ENCODE measurements at places on chromosomes 3 and 15. TPM values are rescaled to one million over a fixed set of nuclear protein-coding genes. Genes with fewer than 3 reads are reported as not detected.

- H3K4me1 ChIP-seq = peaks cover 29% of the 10 kb centered on the region
- H3K27ac ChIP-seq = peak overlapping the region; percentile 100
- H3K36me3 ChIP-seq = peaks cover 4% of the 10 kb centered on the region
- no peaks in the 10 kb centered on the region for H3K27me3 ChIP-seq
- peak overlapping the region; percentile 99 for H3K4me3 ChIP-seq
Observed at GRCh38 chr3:40310705-40311104, 1.2 kb downstream of the EIF1B start.

DNA sequence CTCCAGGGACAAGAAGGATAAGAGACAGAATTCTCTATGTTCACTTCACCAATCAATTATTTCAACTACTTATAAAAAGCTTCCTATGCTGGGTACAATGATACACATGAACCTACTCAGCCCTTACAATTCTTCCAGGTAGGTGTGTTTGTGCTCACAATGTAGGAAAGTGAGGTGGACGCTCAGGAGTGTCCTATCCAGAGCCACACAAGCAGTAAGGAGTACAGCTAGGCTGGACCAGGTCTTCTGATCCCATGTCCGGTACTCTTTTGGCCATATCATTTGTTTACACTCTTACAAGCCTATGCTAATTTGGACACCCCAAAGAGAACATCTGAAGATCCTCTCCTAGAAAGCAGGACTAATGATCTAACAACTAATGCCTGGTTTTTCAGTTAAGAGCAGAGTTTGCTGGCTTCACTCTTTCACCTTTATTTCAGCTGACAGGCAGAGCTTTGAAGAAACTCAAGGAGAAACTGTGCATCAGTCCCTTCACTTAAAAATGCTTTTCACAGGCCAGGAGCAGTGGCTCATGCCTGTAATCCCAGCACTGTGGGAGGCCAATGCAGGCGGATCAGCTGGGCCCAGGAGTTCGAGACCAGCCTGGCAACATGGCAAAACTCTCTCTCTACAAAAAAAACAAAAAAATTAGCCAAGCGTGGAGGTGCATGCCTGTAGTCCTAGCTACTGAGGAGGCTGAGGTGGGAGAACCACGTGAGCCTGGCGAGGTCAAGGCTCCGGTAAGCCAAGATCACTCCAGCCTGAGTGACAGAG, 27.5 kb downstream of the IGF2BP2 start:
- H3K27me3 ChIP-seq = peaks cover 18% of the 10 kb centered on the region
- peaks cover 14% of the 10 kb centered on the region for H3K4me1 ChIP-seq
- H3K27ac ChIP-seq = no peak overlapping the region
- DNase-seq = no peak

The WDR93 gene
- total RNA-seq = 0.19 TPM

GRCh38 chr3:37990527-37990926, at the start of gene VILL:
Gene VILL (plus strand): TSS chr3:37990786. CDS start chr3:37993673, 2,887 bp downstream.
- H3K36me3 ChIP-seq = no peaks in the 10 kb centered on the region
- peaks cover 29% of the 10 kb centered on the region for H3K4me1 ChIP-seq
- no peak within 1 kb of the TSS for H3K27ac ChIP-seq
- no peak within 1 kb of the TSS for H3K4me3 ChIP-seq

The CKMT1A gene
- 1.0 TPM for total RNA-seq

- no peak overlapping the region for H3K27ac ChIP-seq
- no peaks in the 10 kb centered on the region for H3K36me3 ChIP-seq
- no peaks in the 10 kb centered on the region for H3K4me1 ChIP-seq
- H3K27me3 ChIP-seq = no peaks in the 10 kb centered on the region
- no peak for DNase-seq
- H3K4me3 ChIP-seq = no peak overlapping the region
Observed at GRCh38 chr3:146929696-146930095, 324.6 kb upstream of the PLSCR5 start.

DNA sequence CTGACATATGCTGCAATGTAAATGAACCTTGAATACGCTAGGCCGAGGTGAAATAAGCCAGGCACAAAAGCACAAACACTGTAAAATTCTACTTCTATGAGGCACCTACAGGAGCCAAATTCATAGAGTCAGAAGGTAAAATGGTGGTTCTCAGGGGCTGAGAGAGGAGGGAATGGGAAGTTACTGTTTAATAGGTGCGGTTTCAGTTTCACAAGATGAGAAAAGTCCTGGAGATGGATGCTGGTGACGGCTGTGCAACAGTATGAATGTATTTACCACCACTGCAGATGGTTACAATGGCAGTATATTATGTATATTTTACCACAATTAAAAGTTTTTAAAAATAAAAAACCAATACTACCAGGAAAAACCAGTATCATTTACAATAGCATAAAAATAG, 4.0 kb downstream of the TNK2 start:
- DNase-seq = no peak
- no peak overlapping the region for H3K27ac ChIP-seq
- H3K4me1 ChIP-seq = peaks cover 80% of the 10 kb centered on the region
- peak overlapping the region; percentile 50 for H3K4me3 ChIP-seq
- H3K27me3 ChIP-seq = no peaks in the 10 kb centered on the region
- peaks cover 1% of the 10 kb centered on the region for H3K36me3 ChIP-seq

The ZNF717 gene
- total RNA-seq = 24.3 TPM

The ITIH3 gene
- not detected for total RNA-seq

Data from activated T-cell treated with anti-CD3 and anti-CD28 coated beads, Interleukin-2, amount 50 U/mL, for 72 hours (primary cell).